ENCODE measurements at places on chromosomes 5 and 9.

DNA sequence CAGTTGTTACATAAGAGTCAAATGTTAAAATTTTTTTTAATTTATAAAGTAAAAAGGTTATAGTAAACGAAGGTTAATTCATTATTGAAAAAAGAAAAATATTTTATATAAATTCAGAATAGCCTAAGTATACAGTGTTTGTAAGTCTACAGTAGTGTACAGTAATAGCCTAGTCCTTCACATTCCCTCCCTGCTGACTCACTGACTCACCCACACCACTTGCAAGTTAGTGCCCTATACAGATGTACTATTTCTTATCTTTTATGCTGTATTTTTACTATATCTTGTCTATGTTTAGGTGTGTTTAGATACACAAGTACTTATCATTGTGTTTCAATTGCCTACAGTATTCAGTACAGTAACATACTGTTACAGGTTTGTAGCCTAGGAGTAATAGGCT, 57.6 kb downstream of the MAMDC2 start:
- no peak for DNase-seq

GRCh38 chr9:70747261-70747718, 332.8 kb upstream of the KLF9 start:
- no peak for DNase-seq

DNA sequence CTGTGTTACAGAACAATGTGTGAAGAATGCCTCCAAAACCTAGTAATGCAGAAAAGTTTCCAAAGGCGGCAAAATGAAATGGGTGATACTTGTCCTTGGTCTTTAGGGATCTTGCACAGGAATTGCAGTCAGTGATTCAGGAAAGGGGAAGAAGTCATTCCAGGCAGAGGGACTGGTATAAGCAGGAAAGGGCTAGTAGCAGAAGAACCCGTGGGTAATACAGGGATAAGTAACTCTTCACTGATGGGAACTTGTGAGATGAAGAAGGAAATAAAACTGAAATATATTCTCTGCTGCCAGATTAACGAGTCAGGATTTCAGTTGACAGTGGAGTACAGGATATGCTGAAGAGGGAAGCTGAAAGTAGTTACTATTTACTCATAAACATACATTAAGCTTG, 1.2 kb downstream of the SRFBP1 start:
- no peak for DNase-seq

- no peak for DNase-seq
Observed at GRCh38 chr5:55363856-55364255, 56.1 kb downstream of the MTREX start.

- no peak for DNase-seq
Observed at GRCh38 chr5:99176186-99176585, 247.4 kb upstream of the CHD1 start.

- DNase-seq, result no peak
Observed at GRCh38 chr9:87765521-87765920, 39.6 kb downstream of the CTSL start.

DNA sequence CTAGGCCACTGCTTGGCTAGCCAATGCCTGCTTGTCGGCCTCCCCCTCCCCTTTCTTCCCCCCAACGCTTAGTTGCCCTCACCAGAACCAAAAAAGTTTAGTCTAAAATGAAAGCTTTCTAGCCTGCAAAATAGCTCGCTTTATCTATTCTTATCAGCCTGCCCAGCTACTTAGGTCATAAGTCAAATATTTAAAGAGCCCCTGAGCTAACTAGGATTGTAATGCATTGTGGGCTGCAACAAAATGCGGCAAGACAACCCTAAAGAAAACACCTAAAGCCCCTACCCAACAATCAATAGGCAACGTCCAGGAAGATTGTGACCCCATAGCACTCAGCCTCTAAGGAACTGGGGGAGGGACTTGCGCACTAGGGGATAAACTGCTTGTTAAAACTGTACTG, 38.6 kb upstream of the PCSK5 start:
- no peak for DNase-seq

- no peak for DNase-seq
Observed at GRCh38 chr9:121946465-121946864, 146.6 kb downstream of the TTLL11 start.

DNA sequence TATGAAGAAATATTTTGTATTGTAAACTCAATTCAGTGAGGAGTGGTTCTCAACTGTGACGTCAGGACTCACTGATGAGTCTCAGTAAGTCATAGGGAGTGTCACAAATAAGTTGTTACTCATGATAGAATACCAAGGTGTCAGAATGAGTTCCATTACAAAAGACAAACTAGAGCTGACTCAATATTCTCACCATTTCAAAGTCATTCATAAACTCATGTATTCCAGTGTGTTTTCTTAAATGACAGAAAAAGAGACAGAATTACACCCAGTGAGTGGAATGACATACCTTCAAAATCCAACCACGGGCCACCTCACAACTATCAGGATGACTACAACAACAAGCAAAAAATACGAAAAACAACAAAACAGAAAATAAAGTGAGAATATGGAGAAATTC, 321.5 kb downstream of the ENC1 start:
- DNase-seq, result no peak

Data from frontal cortex (tissue), 4 donors.